Right lobe of liver (tissue), 6 donors: ENCODE measurements at places on chromosomes 6 and 20. TPM values are rescaled to one million over a fixed set of nuclear protein-coding genes. Genes with fewer than 3 reads are reported as not detected.

DNA sequence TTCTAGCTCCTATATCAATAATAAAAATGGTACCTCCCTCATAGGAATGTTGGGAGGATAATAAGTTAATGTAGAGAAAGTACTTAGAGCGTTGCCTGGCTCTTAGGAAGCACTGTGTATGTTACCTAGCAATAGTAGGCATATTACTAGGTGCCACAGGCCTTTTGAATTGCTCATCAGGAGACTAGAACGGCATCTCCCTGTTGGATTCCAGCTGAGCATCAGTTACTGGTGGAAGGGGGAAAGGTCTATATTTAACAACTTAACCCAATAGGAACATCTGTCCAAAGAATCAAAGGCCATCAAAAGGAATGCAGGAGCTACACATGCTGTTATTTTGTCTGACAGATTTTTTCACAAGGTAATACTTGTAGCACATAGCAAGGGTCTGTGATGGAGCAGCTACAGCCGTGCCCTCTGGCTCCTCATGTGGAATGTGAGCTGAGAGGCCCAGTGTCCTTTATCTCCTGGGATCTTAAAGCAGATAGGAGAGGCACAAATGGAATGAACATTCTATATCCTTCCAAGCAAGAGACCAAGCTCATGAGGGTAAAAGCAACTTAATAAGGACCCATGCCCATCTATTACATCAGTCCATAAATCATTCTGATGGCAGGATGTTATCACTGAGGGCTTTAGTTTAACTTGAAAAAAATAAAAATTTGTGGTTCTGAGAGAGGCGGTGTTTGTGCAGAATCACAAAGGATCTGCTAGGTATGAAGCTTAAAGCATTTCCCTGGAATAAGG, 184.9 kb upstream of the LAMP5 start:
- H3K27ac ChIP-seq = no peak overlapping the region
- no peak overlapping the region for H3K4me3 ChIP-seq
- DNase-seq = no peak
- no peaks in the 10 kb centered on the region for H3K27me3 ChIP-seq
- no peaks in the 10 kb centered on the region for H3K36me3 ChIP-seq

DNA sequence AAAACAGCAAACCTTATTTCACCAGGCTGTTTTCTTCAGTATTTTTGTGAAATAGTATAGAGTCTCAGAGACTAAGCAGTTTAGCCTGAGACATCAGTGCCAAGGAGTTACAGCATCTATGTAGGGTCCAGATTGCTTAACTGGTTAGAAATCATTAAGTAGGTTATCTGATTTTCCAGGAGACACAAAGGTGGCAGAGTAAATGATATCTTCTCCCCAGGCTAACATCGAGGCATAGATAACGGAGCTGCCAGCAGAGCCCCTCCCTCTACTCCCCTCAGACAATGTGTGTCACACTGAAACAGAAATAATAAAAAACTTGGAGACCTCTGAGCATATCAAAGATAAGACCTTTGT, 473.0 kb upstream of the CITED2 start:
- H3K4me1 ChIP-seq = peaks cover 12% of the 10 kb centered on the region
- DNase-seq = no peak
- no peaks in the 10 kb centered on the region for H3K36me3 ChIP-seq

The SLC17A2 gene
- total RNA-seq = 34.0 TPM

- no peaks in the 10 kb centered on the region for H3K36me3 ChIP-seq
- H3K27me3 ChIP-seq = no peaks in the 10 kb centered on the region
- no peaks in the 10 kb centered on the region for H3K4me1 ChIP-seq
- no peak overlapping the region for H3K27ac ChIP-seq
These were observed 5.8 kb upstream of the CDH4 start for GRCh38 chr20:61246269-61246668.

The LY6G6D gene
- not detected for total RNA-seq

DNA sequence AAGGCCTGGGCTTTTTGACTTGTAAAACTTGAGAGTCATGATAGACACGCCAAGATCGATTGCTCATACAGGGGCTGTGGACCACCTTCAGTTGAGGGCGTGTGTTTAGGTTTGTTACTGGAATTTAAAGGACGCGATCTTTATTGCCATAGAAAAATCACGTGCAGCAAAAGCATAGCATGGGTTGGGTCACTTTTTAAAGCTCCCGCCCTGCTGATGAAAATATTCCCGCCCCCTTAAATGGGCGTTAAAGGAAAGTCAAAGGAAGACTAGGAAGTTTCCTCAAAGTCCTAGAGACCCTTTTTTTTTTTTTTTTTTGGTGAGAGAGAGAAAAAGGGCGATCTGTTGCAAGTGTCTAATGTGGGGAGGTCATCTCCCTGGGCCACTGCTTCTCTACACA, 23.1 kb downstream of the TFAP2A start:
- H3K4me1 ChIP-seq = no peaks in the 10 kb centered on the region
- no peak for DNase-seq
- peaks cover 56% of the 10 kb centered on the region for H3K27me3 ChIP-seq
- no peak overlapping the region for H3K27ac ChIP-seq

GRCh38 chr6:109531446-109531845, 48.4 kb upstream of the ZBTB24 start:
- H3K27ac ChIP-seq = no peak overlapping the region
- no peaks in the 10 kb centered on the region for H3K27me3 ChIP-seq
- no peaks in the 10 kb centered on the region for H3K36me3 ChIP-seq
- DNase-seq = no peak
- H3K4me1 ChIP-seq = no peaks in the 10 kb centered on the region
